CD8-positive, alpha-beta T cell (primary cell): ENCODE measurements at places on chromosomes 11 and 22. TPM values are rescaled to one million over a fixed set of nuclear protein-coding genes. Genes with fewer than 3 reads are reported as not detected.

GRCh38 chr22:36853407-36854099 is 7.3 kb upstream of the NCF4 start:
- peak; percentile 72 for DNase-seq

GRCh38 chr11:79150966-79151365 is 289.9 kb downstream of the TENM4 start:
- DNase-seq = no peak

GRCh38 chr11:114925591-114925990 is 247.3 kb downstream of the NXPE2 start:
- DNase-seq = no peak

- DNase-seq = no peak
Observed at GRCh38 chr22:38415046-38415445, 40.0 kb downstream of the KCNJ4 start.

DNA sequence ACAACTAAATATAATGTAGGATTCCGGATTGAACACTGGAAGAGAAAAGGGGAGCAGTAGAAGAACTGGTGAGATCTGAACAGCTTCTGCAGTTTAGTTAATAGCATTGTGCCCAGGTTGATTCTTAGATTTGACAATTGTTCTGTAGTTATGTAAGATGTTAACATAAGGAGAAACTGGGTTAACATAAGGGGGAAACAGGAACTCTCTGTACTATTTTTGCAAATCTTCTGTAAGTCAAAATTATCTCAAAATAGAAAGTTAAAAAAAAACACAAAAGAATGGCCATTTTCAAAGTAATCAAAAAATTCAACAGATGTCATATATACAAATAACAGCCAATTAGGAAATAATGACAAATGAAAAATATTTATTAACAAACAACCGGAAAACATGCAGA is 18.7 kb upstream of the LRP5 start:
- DNase-seq = no peak

DNA sequence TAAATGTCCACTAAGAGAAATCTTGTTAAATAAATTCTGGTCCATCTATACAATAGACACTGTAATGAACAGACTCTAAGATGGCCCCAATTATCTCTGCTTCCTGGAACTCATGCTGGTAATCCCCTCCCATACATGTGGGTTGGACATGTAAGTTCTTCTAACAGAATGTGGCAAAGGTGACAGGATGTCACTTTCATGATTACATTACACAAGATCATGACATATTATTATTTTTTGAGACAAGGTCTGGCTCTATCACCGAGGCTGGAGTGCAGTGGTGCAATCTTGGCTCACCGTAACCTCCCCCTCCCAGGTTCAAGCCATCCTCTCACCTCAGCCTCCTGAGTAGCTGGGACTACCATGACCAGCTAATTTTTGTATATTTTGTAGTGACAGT is 14.6 kb upstream of the NDUFC2 start:
- peak; percentile 10 for DNase-seq

- no peak for DNase-seq
Observed at GRCh38 chr11:69791276-69792180, 16.4 kb upstream of the FGF4 start.

DNA sequence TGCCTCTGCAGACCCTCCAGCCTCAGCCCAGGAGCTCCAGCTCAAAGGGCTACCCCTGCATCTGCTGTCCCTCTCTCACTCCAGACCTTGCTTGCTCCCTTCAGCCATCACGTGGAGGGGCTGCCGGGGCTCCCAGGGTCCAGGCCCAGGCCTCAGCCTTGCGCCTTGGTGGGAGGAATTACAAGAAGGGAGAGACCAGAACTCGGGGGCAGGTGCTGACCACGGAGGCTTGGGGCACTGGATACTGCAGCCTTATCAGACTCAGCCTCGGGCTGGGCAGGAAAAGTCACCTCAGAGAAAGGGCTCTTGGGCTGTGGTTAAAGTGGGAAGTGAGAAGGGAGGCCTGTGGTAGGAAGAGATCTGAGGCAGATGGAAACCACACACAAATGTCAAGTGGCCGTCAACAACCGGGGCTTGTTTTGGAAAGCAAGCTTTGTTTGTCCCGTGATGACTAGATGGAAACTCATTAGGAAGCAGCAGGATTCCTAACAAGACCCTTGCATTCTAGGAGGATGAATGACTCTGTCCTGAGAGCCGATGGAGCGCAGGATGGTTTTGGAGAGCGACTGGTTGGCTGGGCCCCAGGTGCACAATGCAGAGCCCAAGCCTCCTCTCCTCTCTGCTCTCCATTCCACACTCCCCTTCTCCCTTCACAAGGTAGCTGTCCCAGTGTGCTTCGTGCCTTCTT is 1321.7 kb downstream of the TBC1D22A start:
- no peak for DNase-seq

- DNase-seq = no peak
Observed at GRCh38 chr11:31487848-31488247, 21.6 kb downstream of the IMMP1L start.

DNA sequence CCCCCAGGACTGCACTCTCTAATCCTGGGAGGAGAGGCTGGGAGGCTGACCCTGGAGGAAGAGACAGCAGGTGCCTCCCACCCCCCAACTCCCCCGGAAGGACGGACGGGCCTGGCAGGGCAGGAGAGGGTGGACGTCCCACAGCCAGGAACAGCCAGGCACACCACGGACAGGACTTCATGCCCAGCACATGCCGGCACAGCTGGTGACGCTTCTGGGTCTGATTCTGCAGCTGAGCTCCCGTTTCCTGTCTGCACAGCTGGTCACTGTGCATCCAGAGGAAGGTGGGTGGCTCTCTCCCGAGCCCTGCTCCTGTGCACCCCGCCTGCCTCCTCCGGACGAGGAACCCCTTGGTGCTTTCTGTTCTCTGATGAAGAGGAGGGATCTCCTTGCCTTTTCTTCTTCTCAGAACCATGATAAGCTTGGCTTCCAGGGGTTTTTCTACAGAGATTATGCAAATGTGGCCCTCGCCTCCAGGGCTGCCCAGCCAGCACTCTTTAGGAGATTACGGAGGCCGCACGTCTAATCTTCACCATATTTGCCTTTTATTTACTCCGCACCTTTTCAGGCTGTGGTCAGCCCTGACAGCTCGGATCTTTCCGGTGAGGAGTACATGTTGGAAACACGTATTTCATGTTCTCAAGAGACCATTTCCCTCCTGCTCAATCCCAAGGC is 1295.8 kb downstream of the BRD1 start:
- DNase-seq = no peak

Gene TMEM123
- 330 TPM for total RNA-seq

Gene VSIG10L2
- not detected for total RNA-seq

Gene RTN4RL2
- 0.31 TPM for total RNA-seq

Gene RNF26
- 20.9 TPM for total RNA-seq
